ENCODE measurements at places on chromosomes 6 and 20. TPM values are rescaled to one million over a fixed set of nuclear protein-coding genes. Genes with fewer than 3 reads are reported as not detected.

DNA sequence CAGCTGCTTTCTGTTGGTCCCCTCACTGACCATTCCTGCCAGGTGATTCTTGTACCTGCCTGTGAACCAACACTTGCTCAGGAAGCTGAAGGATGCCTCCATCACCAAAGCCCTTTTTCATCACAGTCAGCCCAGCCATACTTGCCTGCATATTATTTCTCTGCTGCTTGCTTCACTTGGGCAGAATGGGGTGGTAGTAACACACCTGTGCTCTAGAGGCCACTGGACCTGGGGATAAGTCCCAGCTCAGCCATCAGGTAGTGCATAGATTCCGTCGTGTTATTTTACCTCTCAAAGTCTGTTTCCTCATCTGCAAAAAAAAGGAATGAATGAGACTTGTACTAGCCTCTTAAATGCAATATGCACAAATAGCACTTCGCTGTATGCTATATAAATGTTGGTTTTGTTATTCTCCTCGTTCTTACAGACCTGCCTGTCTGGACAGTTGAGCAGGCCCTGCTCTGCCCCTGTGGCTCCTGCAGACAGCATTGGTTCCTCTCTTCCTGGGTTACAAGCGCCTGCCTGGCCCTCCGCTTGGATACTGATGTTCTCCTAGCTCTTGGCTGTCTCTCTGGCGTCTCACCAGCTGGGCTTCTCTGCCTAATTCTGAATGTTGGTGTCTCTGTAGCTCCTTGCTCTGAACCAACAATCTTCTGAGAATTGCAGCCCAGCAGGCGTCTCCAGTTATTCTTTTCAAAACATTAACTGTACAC, 151.8 kb downstream of the UNC5CL start:
- DNase-seq: no peak

DNA sequence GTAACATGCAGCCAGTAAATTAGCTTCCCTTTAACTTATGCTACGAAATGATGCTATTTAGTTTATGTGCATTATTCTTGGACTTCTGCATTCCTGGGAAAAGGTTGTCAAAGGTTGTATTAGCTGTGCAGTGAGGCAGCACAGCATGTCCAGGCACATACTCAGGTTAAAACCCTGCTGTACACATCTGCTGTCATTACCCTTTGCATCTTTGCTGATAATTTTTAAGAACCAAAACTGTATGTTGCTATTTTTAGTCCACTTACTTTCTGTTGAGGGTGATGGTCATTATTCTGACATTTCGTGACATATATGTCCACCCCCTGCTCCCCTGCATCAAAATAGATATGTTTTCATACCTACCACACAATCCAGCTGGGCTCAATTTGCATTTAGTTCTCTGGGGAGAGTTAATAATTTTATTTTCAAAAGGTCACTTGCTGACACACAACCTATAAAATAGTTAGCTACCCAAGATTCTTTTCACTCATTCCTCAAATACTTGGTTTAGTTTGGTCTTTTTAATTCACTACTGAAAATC, 142.5 kb upstream of the SPACA1 start:
- DNase-seq: no peak

DNA sequence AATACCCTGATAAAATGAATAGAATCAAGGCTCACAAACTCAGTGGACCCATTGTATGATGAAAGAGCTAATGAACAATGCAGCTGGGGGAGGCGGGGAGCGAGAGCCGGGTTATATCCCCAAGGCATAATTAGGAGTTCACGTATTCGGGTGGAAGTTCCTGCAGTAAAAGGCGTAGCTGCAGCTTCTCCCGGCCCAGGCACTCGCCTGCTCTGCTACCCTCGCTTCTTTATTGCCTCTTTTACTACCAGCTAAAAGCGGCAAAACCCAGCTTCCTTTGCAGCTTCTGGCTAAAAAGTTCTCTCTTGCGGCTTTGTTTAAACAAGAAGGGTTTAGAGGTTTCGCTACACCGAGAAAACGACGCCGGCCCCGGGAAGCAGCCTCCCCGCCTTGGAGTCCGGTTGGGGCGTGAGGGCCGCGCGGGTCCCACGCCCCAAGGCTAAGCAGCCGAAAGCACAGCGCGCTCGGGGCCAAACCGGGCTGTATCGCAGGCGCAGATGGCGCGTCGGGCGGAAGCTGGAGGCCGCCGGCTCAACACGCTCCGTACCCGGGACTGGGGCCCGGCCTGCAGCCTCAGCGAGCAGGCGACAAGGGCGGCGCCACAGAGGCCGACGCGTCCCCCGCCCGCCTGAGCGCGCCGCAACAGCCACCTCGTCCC, 1.6 kb downstream of the ZBTB2 start:
- DNase-seq: peak; percentile 80

GRCh38 chr20:20593447-20594170, 118.8 kb downstream of the RALGAPA2 start:
- DNase-seq: no peak

- peak; percentile 70 for DNase-seq
Measured at GRCh38 chr6:33080127-33081089, 4.6 kb downstream of the HLA-DPB1 start.

The CALHM4 gene
- total RNA-seq: not detected

The XKR7 gene
- 0.05 TPM for total RNA-seq

The MYLK4 gene
- total RNA-seq: 1.3 TPM

The SIRPD gene
- total RNA-seq: not detected
